ENCODE measurements at places on chromosomes 7 and 10.

- DNase-seq: no peak
These were observed 17.9 kb upstream of the SERPINE1 start for GRCh38 chr7:101108961-101109360.

DNA sequence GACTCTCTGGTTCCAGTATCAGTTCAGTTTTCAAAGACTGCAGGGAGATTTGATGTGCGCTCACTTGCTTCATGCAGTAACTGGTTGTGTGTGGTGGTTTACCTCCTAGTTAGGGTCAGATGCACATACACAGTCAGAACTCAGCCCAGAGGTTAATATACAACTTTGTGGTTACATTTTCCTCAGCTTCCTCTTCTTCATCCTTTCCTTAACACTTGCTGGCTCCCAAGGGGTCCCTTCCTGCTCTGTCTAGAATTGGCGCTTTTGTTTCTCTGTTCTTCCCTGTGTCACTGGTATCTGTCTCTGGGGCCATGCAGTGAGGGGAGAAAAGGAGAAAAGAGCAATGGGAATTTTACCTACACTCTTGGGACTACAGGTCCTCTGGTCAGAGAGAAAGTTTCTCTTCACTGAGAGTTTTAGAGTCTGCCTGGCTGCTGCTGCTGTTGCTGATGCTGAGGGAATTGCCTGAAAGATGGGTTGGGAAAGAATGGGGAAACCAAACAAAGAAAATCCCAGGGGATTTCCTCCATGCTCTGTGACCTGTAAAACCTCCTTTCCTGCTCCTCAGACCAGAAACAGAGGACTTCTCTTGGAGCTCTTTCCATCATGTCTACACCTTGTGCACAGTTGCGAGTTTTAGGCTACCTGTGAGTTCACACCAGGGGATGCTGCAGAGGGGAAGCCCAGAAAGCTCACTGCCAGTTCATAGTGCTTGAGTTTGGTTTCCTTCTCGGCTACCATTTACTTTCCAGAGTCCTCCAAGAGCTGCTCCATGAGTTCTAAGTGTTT is 74.6 kb downstream of the WDFY4 start:
- DNase-seq: no peak

- DNase-seq: no peak
These were observed 358.5 kb upstream of the ANKRD30A start for GRCh38 chr10:36766940-36767339.

GRCh38 chr7:833601-834258 is 1.5 kb downstream of the SUN1 start:
- DNase-seq: no peak

- no peak for DNase-seq
These were observed 243.7 kb downstream of the INHBA start for GRCh38 chr7:41459183-41459582.

- no peak for DNase-seq
These were observed 196.2 kb downstream of the FANK1 start for GRCh38 chr10:126092366-126093215.

DNA sequence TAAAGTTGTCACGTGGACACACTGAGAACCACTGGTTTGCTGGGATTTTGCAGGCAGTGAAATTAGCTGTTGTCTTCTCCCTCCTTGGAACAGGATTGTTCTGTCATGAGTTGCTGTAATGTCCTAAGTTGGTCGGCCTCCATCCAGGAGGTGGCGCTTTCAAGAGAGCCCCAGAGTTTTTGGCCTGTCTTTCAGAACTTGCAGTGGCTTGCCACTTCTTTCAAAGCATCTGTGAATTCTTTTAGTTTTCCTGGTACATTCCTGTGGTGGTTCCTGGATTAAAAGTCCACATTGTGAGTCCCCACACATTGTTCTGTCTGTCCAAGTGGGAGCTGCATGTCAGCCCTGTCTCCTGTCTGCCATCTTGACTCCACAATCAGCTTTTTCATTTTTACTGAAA is 133.8 kb downstream of the PON1 start:
- no peak for DNase-seq

DNA sequence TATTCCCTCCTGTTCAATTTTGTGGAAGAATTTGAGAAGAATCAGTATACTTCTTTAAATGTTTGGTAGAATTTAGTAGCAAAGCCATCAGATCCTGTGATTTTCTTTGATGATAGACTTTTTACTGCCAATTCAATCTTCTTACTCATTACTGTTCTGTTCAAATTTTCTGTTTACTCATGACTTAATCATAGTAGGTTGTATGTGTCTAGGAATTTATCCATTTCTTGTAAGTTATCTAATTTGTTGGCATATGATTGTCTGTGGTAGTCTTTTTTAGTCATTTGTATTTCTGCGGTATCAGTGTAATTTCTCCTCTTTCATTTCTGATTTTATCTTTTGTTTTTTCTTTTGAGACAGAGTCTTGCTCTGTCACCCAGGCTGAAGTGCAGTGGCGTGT is 87.4 kb downstream of the CCDC3 start:
- DNase-seq: no peak

DNA sequence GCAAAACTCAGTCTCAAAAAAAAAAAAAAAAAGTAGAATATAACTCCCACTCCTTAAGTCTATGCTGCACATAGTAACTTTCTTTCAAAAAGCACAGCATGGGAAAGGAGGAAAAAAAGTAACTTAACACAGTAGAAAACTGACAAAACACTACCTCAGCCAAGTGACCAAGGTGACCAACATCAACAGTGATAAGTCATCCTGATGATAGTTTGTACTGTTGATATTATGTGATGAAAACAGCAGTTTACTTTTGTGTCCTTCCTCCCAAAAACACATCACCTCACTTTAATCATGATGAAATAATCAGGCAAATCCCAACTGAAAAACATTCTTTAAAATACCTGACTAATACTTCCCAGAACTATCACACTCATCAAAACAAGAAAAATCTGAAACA is 29.3 kb upstream of the MAT1A start:
- DNase-seq: no peak

DNA sequence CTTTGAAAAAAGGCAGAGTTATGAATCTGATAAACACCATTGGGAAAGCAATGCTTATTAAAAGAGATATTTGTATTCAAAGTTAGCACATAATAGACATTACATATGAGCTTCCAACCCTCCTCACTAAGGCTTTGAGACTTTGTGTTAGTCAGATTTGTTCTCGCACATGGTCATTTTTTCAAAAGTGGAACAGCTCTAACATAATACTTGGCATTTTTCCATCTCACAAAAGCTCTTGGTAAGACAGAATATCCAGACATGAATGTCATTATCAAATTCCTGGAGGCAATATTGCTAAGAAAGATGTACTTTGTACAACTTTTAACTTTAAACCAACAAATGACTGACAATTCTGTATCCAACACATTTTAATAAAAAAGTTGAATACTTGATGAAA is 292.4 kb upstream of the SMIM30 start:
- DNase-seq: no peak

DNA sequence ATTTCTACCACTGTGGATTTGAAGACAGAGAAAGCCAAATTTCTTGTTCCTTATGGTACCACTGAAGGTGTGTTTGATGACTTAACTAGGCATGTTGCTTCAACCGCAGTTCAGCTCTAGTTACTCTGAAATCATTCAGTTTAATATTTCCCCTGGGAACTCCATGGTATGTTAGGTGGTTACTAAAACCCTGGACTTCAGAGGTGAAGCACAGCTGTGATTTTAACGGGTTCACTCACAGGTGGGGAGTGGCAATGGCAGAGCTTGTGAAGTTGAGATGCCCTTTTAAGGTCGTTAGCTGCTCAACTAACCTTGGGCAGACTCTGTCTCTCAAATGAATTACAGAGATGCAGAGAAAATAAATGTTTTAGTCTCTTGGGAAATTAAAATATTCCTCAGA is 163.6 kb upstream of the PHYHIPL start:
- no peak for DNase-seq

- DNase-seq: no peak
These were observed 115.5 kb upstream of the DKK1 start for GRCh38 chr10:52198540-52198939.

- no peak for DNase-seq
These were observed 316.8 kb upstream of the STEAP1 start for GRCh38 chr7:89837515-89837914.

DNA sequence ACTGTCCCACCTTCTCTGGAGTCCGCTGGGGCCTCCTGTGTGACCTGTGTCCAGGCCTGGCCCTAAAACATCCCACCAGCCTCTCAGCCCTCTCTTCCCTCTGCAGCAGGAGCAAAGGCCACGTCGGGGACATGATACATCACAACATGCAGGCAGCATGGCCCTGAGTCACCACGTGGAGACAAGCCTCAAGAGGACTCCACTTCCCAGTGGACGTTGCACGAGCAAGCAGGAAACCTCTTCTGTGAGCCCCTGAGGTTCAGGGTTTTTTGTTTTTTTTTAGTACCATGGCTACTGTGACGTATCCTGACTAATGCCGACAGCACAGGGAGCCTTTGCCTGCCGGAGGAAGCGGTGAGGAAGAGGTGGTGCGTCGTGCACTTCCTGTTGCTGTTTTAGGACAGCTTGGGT is 165.9 kb downstream of the DNAJB6 start:
- peak; percentile 50 for DNase-seq

DNA sequence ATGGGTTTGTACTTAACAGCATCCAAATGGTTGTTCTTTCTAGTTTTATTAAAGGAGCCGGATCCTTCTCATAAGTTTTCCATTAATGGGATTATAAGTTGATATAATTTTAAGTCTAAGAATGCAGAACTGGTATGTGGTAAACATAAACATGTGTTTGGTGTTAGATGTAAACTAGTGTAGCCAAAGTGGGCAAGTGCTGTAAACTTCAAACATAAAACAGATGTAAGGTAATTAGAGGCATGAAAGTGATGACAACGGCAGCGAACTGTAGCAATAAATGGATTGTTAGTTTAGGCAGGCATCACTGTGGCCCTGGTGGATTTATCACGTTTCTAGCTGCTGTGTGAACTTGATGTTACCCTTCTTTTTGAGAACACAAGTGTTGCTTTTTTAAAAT is 37.9 kb downstream of the BAMBI start:
- DNase-seq: no peak

DNA sequence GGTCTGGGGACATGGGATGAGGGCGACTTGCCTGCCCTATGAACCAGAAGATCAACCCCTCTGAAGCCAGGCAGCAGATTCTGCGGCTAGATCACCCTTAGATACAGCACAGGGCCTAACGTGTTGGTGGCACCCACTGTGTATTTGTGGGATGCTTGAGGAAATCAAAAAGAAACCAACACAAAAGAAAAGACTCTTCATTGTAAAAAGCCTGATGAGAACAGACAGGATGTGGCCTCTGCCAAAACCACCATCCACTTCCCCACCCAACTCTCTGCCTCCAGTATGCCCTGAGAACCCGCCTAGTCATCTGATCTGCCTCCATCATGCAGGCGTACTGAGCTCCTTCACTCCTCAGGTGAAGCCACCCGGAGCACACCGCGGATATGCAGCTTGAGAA is 97.2 kb upstream of the INSYN2A start:
- no peak for DNase-seq

GRCh38 chr10:118968060-118968459 is 61.5 kb upstream of the NANOS1 start:
- no peak for DNase-seq

DNA sequence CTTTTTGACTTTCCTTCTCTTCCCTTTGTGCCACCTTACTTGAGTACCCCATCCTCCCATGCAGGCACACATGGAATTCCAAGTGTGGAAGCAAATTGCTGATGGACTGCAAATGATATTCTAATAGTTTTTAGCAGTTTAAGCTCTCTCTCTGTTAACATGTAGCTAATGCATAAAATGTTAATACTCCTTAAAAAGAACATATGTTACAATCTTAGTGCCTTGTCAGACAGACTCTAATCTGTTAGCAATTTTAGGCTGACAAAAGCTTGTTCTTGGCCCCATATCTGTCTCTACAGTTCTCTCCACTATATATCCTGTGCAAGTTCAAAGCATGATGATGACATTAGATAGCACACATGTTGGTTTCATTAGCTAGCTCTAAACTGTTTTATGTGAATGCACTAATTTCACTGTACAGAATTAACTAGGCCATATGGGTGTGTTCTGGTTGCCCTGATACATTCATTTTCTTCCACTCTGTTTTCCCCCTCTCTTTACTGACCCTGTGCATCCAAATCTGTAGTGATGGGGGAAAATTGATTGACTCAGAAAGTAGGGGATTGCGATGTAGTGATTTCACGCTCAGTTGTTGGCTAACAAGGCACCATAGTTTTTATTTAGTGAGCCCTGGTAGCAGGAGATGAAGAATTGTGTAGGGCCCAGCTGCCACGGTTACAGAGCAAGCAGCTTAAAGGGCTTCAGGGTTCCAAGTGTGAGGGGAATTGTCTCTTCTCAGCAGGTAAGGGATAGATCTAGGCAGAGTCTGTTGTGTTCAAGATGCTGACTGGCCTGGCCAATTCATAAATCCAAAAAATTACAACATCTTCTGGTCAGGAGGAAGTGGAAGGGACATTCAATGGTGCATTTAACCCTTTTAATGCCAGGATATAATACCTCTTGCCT is 114.6 kb upstream of the FZD1 start:
- no peak for DNase-seq
